ENCODE measurements at places on chromosomes 2 and 18. TPM values are rescaled to one million over a fixed set of nuclear protein-coding genes. Genes with fewer than 3 reads are reported as not detected.

DNA sequence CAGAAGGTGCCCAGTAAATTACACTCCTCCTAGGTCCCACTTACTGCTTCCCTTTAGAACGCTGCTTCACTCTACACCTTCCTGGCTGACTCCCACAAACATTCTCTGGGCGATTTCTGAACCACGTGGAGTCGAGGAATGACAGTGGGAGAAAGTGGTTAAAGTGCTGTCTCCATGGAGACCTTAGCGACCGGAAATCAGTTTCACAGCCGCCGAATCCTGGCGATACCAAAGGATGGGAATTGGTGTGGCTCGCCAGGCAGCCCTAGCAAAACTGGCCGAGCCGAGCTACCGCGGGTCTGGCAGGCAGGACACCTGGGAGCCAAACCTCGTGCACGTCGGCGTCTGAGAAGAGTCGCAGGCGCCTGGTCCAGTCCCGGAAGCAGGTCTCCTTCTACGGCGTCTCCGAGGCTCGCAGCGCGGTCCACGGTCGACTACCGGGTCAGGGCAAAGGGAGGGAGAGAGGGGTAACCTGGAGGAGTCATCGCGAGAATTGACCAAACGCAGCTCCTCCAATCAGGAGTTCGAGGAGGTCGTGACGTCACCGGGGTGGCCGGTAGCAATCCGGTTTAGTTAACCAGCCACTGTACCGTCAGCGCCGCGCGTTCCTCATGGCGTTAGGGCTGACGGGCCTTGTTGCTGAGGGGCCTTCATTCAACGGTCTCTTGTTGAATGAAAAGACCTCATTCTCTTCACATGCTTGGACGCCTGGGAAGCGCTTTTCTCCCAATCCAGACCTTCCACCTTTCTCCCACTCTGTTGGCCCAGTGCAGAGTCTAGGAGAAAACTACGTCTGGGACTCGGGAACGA is at the start of gene THADA:
THADA (minus strand) TSS at position 436 of the 810 bp plus-strand sequence. CDS start 3,646 bp downstream, outside the sequence.
- DNase-seq = peak; percentile 99

DNA sequence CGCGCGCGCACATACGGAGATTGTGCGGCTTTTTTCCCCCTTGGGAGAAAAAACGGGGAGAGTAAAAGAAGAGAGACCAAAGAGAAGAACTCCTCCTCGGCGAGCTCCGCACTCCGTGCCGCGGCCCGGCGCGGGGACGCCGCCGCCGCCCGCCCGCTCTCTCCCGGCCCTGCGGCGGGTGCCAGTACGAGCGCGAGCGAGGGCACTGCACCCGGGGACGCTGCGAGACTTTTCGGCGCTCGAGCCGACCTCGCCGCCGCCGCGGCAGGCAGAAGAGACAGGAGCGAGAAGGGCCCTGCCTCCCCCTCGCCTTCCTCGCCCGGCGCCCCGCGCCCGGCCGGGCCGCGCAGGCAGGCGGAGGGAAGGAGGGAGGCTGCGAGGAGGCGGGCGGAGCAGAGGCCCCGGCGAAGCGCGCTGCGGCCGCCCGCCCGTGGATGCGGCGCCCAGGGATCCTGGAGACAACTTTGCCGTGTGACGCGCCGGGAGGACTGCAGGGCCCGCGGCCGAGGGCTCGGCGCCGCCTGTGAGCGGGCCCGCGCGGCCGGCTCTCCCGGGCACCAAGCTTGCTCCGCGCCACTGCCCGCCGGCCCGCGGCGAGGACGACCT is 857 bp upstream of the INHBB start:
- no peak for DNase-seq

DNA sequence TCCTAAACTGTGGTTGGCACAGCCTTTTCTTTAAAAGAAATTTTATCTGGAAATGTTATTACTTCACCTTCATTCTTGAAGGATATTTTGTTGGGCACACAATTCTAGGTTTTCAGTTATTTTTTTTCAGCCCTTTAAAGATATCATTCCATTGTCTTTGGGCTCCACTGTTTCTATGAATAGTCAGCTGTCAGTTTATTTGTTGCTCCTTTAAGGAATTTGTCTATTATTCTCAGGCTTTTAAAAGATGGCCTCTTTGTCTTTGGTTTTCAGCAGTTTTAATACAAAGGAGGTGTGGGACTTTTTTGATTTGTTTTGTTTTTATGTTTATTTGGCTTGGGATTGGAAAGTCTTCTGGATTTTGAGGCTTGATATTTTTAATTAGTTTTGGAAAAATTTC is 61.8 kb downstream of the VAPA start:
- no peak for DNase-seq

DNA sequence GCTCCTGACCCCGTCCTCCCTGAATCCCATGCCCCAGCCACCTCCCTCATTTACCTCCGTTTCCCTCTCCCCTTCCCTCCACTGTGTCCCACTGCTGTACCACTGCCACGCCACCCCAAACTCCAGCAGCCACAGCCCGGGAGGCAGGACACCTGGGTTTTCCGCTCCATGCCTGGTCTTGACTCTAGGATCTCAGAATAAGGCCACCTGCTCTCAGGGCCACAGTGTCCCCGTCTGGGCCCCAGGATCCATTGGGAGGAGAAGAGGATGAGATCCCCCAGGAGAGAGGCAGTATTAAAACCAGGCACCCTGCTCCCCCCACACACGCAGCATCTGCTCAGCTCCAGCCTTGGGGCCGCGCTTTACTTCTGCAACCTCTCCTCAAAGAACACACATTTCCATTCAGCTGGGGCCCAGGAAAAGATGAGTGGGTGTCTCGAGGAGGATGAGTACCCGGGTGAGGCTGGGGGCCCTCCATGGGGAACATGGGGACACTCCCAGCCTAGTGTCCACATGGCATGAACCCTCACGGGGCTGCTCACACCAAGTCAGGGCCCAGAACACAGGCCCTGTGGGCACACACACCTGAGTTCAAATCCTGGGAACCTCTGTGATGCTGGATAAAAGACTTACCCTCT is 32.8 kb upstream of the TNS1 start:
- no peak for DNase-seq

KIF3C gene
- 3.4 TPM for total RNA-seq

Data from activated naive CD4-positive, alpha-beta T cell treated with anti-CD3 and anti-CD28 coated beads for 36 hours (primary cell).